NCI-H2029 treated with DMSO at 0.1 percent for 48 hours (cell line): ENCODE measurements at places on chromosomes 7 and 10.

GRCh38 chr7:151484971-151485707 lies 34.6 kb downstream of the RHEB start:
- no peak for DNase-seq

DNA sequence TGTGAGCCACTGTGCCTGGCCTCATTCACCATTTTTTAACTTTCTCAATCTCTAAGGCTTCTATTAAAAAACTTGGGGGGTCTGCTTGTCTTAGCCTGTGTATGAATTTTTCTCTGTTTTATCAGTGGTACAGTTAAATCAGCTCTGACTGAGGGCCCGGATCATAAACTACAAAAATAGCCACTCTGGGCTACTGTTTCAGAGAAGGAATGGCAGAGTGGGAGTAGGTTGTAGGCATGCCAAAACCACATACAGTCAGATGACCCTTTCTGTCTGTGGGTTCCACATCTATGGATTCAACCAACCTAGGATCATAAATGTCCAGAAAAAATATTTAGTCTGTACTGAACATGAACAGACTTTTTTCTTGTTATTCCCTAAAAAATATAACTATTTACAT lies 21.3 kb downstream of the TBC1D12 start:
- DNase-seq, result no peak

DNA sequence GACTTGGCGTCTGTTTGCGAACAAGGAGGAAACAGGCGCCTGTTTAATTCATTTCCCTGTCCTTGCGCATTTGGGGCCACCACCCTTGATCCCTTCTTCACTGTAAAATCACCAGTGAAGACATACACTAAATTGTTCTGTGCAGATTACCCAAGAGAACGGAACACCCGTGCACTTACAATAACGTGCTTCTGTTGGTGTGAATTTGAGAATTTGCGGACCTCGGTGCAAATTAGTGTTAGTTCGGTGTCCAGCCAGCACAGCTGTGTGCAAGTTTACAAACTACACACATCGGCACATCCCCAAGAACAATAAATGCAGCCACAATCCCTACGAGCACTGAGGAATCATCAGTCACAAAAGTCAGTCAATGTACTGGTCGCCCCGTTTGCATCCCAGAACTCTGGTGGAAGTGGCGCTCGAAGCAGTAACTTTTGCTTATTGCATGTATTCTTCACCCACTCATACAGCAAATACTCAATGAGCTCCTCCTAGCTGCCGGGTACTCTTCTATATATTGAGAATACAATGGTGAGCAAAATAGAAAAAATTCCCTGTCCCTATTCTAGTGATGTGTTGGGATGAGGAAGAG lies 786 bp upstream of the CNOT4 start:
- DNase-seq, result no peak

DNA sequence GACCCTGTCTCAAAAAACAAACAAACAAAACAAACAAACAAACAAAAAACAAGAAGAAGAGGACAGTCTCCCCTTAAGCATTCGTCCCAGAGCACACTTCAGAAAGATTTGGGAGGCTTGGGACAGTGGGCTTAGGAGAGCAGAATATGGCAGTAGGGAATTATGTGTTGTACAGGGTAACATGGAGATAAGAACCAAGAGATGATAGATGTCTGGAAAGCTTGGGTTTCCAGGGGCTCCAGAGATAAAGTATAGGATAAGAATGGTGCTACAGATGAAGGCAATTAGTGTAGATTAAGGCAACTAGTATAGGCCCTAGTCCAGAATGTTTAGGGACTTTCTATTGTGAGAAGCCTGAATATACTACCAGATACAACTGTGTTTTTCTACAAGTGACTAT lies 934.9 kb upstream of the AUTS2 start:
- DNase-seq, result no peak

DNA sequence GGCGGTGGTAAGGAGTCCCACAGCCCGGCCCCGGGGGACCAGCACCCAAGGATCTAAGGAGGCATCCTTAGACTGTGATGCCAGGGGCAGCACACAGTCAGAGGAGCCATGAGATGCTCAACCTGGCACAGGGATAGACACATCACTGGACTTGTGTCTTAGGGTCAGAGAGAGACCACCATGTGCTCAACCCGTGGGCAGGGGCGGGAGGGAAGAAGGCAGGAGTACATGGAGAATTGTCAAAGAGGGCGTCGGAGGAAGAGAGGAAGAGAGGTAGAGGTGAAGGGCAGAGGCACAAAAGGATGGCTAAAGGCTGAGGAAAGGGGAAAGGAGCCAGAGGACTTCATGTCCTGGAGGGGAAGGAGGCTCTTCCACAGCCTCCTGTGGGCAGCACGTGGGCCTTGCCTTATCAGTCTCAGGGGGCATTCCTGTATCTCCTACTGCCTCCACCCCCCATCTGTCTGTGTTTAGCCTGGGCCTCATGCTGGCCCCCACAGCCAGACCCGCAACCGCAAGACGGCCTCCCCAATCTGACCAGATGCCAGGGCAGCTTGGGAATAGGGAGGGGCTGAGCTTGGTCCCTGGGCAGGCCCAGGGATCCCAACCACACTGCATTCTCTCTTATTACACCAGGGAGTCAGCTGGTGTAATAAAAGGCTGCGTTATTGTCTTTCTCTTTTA lies 2.2 kb downstream of the ADCY1 start:
- no peak for DNase-seq

DNA sequence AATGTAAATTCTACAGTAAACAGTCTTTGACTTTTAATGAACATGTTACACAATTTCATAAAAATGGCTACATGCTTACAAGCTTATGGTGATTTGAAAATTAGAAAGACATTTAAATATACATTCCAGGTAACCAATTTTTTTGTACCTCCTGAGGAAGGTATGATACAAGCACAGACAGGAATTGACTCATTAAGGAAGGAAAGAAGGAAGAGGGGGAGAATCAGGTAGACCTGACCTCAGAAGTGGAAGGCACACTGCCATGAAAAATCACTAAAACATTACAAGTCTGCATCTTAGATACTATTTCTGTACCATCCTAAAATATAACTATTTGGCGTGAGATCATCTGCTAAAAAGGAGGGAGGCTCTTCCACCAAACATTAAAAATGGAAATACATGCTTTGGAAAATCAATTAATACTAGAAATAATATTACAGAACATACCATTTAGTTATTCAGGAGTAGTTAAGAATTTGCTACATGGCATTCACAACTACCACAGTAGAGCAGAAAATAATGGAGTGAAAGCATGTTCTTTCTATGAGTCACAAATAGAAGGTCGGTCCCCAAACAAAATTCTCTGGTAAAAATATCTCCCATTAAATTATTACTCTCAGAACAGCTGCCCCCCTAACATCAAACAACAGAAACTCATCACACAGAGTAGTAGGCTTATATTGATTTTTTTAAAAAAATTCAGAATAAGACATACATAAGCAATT lies 15.2 kb downstream of the RAB11FIP2 start:
- no peak for DNase-seq

DNA sequence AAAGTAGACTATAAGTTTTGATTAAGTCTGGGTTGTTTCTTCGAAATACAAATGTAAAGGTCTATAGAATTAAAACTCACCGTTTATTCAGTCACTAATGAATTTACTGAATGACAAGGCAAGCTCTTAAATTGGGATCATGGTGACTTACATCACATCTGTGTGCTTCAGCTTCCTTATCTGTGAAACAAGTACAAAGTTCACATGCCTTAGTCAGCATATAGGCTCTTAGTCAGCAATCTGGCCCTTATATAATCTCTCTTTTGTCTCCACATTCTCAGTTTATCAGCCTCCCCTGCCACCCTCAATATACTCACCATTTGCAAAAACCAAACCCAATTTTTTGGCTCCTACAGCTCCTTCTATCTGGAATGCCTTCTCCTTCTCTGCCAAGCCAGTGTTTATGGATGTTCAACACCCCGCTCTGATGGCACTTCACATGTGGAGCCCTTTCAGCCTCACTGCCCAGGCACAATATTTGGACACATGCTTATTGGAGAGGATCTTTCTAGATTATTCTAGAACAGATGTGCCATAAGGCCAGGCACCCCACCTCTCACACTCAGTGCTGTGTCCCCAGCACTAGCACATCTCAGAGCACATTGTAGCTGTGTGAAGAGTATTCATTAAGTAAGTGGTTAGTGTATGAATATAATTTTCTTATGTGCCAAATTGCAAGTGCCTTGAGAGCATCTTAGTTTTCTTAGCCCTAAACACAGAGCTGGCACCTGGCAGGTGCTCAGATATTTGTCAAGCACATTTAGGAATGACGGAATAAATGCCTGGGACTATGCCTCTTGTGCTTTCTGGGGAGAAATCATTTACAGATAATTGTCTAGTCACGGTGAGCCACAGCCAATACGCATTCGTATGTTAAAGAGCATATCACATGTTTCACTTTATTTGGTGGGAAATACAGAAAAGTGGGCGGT lies 9.8 kb upstream of the LAMB1 start:
- no peak for DNase-seq

GRCh38 chr10:51659344-51659743 lies 40.1 kb downstream of the CSTF2T start:
- DNase-seq, result no peak

GRCh38 chr10:122263971-122264370 lies 7.1 kb upstream of the BTBD16 start:
- no peak for DNase-seq

DNA sequence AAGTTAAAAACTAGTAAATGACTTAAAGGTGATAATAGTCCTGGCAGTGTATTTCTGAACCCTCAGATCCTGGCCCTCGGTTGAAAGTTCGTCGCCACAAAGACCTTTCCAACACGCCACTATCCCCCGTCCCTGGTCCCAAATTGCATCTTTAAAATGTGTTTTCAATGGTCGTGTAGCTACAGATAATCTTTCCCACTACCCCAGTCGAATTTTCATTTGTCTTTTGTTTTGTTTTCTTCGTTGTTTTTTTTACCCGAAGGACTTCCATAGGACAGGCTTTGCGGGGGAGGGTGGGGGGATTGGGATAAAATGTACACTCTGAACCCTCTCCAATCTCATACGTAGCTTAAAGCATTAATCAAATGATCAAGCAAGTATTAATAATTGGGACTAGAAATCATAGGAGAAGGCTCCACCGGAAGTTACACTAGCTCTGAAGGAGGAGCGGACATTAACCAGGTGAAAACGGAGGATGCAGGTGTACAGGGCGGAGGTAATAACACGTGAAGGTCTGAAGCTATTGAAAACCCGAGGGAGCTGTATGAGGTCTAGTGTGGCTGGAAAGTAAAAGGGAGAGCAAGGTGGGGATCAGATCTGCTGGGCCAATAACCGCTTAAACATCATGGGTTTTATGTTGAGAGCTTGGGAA lies 32.8 kb upstream of the PHF14 start:
- peak; percentile 71 for DNase-seq

DNA sequence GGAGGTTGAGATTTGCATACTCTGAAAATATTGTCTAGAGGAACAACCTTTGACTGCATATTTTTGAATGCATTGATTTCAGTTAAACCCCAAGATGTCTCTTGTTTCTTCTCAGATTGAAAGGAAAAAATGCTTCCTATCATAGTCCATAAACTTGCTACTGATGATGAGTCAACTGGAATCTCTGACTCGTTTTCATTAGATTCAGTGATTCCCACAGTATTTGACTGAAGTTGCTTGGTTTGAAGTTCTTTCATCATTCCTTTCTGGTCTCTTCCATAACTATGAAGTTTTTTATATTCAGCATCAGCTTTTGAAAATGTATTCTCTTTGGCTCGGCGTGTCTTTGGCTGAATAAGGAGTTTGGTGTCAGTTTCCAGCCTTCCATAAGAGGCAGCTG lies 10.7 kb downstream of the PEX1 start:
- no peak for DNase-seq

DNA sequence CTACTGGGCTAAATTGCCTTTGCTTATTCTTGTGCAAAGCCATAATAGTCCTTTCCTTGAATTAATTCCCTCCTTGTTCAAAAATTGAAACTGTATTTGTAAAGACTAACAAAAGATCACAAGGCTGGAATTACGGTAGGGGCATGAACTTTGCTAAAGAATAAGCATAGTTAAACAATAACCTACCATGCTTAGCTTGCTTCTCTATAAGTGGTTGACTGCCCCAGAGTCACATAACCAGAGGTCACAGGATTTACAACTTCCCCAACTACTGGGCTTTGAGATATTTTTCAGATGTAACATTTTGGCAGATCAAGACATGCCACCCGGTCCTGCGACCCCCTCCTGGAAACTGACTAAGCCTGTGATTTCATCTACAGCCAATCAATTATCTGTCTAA lies 181.4 kb downstream of the GPAM start:
- no peak for DNase-seq

DNA sequence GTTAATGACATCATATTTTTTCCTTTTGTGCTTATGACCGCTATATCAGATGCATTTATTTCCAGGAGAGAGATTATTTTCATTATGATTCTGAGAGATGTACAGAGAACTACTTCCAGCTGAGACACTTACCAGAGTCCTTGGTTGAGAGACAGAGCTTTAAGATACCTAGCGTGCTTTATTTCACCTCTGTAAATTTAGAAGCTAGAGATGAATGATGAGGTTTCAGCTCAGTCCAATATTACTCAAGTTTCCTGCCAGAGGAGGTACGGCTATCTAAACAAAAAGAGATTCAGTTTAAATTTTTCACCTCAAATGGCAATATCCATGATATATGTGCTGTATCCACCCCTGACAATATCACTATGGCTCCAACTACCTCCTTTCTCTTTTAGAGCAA lies 182.6 kb upstream of the FAM3C start:
- no peak for DNase-seq

DNA sequence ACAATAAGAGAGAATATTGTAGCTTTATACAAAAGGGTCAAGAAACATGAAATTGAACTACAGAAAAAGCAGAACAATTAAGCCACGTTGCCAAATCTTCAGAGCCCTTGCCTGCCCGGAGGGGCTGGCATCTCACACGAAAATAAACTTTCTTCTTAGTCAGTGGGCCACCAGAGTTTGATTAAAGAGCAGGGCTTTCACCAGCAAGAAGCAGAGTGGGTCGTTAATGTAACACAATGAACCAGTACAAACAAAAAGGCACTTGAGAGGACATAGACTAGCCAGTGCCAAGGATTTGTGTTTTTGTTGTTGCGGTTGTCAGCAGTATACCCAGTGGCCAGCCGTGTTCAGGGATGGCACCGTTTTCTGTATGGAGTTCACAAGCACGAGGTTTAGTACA lies 155.4 kb downstream of the NRP1 start:
- DNase-seq, result peak; percentile 66

DNA sequence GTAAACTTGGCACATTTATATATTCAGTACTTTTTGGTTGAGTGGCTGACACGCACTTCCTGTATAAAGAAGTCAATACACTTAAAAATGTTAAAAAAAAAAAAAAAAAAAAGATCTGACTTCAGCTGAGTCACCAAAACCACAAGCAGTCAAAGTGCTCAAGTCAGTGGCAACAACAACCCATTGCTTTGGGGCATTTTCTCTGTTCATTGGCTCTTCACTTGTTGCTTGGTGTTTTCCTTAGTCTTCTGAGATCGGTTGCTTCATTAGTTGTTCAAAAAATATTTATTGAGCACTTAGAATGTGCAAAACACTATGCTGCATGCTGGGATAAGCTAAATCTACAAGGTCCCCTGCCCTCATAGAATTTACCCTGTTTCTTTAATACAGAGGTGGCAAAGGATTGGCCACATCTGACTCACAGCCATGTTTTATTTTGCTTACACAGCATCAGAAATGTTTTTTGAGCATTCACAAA lies 63.7 kb downstream of the ZNRF2 start:
- DNase-seq, result no peak

- no peak for DNase-seq
Measured at GRCh38 chr10:83801983-83802382, 337.3 kb upstream of the GHITM start.
